ENCODE measurements at places on chromosomes 3 and 15.
A peak's percentile ranks its signal among the peaks of the same experiment; 100 is the strongest.

- H3K4me3 ChIP-seq: no peak overlapping the region
- no peaks in the 10 kb centered on the region for H3K27me3 ChIP-seq
- DNase-seq: no peak
- no peaks in the 10 kb centered on the region for H3K36me3 ChIP-seq
- H3K27ac ChIP-seq: no peak overlapping the region
- H3K4me1 ChIP-seq: no peaks in the 10 kb centered on the region
These were observed 108.3 kb downstream of the VPS13C start for GRCh38 chr15:61951949-61952348.

DNA sequence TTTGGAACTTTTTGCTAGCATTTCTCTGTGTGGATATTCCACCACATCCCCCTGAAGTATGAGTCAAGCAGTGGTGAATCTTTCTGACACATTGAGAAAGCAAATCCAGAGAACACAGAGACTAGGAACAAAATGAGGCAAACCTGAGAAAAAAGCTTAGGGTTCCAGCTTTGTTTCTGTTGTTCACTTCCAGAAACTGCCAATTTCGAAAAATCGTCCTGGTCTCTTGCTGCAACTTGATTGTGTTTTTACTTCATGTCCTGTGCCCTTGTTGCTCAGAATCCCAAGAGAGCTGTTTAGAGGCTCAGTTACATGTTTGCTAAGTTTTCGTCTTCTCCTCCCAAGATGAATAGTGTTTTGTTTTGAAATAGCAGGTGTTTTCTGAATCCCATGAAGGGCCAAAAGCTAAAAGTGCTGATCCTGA, 13.7 kb downstream of the MAP2K1 start:
- H3K4me3 ChIP-seq: no peak overlapping the region
- no peaks in the 10 kb centered on the region for H3K27me3 ChIP-seq
- DNase-seq: no peak
- H3K4me1 ChIP-seq: peaks cover 4% of the 10 kb centered on the region
- no peak overlapping the region for H3K27ac ChIP-seq
- H3K36me3 ChIP-seq: no peaks in the 10 kb centered on the region

DNA sequence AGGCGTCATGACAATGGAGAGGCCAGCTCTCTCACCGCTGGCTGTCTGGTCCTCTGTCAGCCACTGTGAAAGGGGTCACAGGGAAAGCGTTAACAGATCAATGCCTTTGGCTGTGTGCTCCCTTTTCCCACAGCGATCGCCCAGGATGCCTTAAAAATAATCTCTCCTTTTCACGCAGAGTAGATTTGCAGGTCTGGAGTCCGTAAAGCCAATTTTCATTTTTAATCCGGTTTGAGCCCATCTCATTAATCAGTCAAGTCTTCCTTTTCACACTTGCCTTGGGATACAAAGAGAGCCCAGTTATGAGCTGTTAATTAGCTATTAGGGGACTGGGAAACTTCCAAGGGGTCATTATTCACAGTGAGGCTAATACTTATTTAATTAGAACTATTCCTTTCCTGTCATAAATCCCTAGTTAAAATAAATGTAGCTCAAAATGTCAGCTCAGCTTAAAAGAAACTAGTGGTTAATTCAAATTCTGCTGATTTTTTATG, 104.3 kb upstream of the RASGRP1 start:
- peaks cover 2% of the 10 kb centered on the region for H3K27me3 ChIP-seq
- H3K36me3 ChIP-seq: no peaks in the 10 kb centered on the region
- no peak overlapping the region for H3K4me3 ChIP-seq
- no peak for DNase-seq

DNA sequence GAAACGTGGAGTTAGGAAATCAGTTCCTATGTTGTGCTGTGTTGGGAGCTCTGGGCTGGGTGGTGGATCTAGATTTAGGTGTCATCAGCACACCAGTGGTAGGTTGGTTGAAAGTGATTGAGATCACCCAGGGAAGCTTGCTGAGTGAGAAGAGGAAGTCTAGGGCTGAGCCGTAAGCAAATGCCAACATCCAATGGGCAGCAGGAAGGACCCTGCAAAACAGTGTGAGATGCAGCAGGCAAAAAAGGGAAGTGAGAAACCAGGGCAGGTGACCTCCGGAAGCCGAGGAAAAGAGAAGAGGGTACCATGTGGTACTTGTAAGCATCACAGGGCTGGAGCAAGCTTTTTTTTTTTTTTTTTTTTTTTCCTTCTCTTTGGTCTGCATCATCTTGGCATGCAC, 15.9 kb upstream of the COPG1 start:
- no peaks in the 10 kb centered on the region for H3K4me1 ChIP-seq
- no peaks in the 10 kb centered on the region for H3K36me3 ChIP-seq
- DNase-seq: peak; percentile 87
- H3K4me3 ChIP-seq: no peak overlapping the region

DNA sequence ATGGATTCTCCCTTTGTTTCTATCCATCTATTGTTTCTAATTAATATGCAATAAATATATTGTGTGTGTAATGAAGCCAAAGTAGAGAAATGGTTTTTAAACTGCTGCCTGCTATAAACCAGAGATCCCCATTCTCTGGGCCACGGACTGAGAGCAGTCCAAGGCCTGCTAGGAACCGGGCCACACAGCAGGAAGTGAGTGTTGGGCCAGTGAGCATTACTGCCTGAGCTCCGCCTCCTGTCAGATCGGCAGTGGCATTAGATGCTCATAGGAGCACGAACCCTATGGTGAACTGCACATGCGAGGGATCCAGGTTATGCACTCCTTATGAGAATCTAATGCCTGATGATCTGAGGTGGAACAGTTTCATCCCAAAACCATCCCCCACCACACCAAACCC, 85.2 kb upstream of the POMGNT2 start:
- H3K4me3 ChIP-seq: no peak overlapping the region
- no peak for DNase-seq
- H3K27ac ChIP-seq: no peak overlapping the region
- H3K27me3 ChIP-seq: no peaks in the 10 kb centered on the region

GRCh38 chr3:37520907-37521341, 340.8 kb upstream of the CTDSPL start:
- H3K27me3 ChIP-seq: no peaks in the 10 kb centered on the region
- DNase-seq: no peak
- H3K4me1 ChIP-seq: no peaks in the 10 kb centered on the region
- H3K4me3 ChIP-seq: no peak overlapping the region
- H3K27ac ChIP-seq: peak overlapping the region; percentile 69

DNA sequence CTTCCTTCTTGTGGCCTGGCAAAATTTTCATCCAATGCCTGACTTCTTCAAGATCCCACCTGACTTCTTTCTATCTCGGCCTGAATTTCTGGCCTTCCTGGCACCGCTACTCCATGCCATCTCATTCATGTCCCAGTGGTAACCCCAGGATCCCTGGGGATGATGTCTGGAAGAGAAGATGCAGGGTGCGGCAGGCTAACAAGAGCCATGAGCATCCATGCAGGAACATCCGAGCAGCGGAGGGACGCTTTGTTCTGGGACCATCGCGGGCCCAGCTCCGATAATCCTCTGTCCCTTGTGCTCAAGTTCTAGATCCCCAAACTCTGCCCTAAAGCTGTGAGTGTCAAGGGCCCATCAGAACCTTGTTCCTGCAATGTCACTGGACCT, 10.9 kb downstream of the MYL3 start:
- H3K27ac ChIP-seq: no peak overlapping the region
- no peaks in the 10 kb centered on the region for H3K4me1 ChIP-seq
- no peak for DNase-seq
- H3K27me3 ChIP-seq: no peaks in the 10 kb centered on the region

- no peaks in the 10 kb centered on the region for H3K27me3 ChIP-seq
- H3K36me3 ChIP-seq: no peaks in the 10 kb centered on the region
- no peaks in the 10 kb centered on the region for H3K4me1 ChIP-seq
- DNase-seq: no peak
- peak overlapping the region; percentile 15 for H3K4me3 ChIP-seq
- no peak overlapping the region for H3K27ac ChIP-seq
These were observed 514 bp downstream of the PLS1 start for GRCh38 chr3:142596726-142597088.

DNA sequence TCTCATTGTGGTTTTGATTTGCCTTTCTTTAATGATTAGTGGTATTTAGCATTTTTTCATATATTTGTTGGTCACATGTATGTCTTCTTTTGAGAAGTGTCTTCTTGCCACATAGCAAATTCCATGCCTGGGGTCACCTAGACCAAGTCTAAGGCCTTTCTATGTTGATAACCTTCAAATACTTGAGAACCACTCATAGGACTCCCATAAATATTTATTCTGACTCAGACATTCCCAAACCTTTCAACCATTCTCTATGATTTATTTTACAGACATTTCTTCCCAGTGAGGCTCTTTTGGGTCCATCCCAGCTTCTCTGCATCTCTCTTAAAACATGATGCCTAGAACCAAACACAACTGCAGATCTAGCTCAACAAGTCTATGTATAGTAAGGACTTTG, 69.2 kb downstream of the ATP8B4 start:
- H3K4me1 ChIP-seq: no peaks in the 10 kb centered on the region
- no peak for DNase-seq
- no peak overlapping the region for H3K27ac ChIP-seq

DNA sequence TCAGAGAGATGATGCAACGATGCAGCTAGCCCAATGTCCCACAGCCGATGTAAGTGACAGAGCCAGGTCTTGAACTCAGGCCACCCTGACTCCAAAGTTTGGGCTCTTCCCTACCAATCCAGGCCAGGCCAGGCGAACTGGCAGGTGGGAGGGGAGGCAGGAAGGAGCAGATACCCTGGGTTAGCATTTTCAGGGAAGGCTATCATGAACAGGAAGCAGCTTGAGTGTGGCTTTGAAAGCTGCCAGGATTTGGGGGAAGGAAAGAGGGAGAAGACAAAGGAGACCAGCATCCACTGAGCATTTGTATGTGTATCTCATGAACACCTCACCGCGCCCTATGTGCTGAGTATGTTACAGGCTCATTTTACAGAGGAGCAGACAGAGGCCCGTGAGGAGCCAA, 38.8 kb downstream of the LMCD1 start:
- H3K36me3 ChIP-seq: peaks cover 6% of the 10 kb centered on the region
- no peak for DNase-seq
- H3K4me1 ChIP-seq: no peaks in the 10 kb centered on the region
